Iris pigment epithelial cell (primary cell): ENCODE measurements at places on chromosomes 7 and 10.

DNA sequence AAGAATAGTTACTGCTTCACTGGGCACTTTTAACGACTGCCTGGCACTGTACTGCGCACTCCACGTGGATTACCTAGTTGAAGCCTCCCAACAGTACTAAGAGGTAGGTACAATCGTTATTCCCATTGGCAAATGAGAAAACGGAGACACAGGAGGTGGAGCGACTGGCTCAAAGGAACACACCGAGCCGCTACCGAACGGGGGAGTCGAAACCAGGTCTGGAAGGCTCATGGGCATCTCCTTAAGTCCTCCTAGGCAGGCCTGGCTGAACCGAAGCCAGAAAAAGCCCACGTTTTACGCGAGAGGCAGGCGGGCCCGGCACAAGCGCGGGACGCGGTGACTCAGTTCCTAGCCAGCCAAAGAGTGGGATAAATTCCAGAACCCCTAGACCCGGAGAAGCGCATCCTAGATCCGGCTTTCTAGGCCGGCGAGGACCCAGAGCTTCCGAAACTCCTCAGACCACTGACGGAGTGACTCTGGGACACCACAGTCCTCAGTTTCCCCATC, 472 bp downstream of the PDAP1 start:
- peak; percentile 84 for DNase-seq

DNA sequence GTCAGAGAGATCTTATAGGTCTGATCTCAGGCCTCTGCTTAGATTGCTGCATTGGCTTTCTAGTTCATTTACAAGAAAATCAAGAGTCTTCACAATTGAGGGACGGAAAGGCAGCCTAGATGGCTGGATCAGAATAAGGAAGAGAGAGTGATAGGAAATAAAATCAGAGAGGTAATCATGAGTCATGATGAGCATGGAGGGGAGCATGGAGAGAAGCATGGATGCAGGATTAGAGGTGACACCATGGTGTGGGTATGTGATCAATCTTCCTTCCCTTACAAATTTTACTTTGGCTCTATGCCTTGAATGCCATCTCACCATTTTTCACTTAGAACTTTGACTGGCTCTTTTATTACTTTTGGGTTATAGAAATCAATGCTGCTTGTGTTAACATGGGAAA, 1.4 kb downstream of the BCCIP start:
- DNase-seq = peak; percentile 36

DNA sequence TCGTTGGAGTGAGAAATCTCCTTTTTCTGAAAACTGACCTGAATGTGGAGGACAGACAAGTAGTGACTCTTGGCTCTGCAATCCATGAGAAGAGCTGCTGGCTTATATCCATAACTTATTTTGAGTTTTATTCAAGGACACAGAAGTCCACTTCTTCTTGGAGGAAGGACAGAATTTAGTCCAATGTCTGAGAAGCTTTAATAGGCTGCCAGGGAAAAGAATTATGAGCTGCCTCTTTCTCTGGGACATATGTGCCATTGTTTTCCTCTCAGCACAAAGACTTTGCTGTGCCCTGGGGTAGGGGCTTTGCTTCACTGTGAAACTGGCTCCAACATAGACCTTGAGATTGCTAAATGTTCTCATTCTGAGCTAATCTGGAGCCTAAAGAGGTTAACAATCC, 20.5 kb upstream of the AOC1 start:
- no peak for DNase-seq

- no peak for DNase-seq
Observed at GRCh38 chr7:134947329-134947728, 39.0 kb upstream of the AGBL3 start.

DNA sequence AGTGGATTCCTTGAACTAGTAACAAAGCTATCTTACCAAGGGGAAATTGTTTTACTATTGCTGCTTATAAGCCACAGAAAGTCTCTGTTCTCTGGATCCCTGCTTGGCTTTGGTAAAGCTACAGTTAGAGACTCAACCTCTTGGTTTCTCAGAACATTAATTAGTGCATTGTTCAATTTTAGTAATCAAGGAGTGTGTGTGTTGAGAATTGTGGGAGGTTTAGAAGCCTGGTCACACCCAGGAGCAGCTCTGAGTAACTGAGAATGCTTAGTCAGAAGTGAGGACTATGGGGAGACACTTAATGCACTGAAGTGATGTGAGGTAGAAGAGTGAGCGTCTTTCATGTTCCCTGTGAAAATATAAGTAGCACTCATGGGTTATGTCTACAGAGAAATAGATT, 8.2 kb upstream of the ACTA2 start:
- DNase-seq = no peak

- no peak for DNase-seq
Observed at GRCh38 chr10:88138319-88138848, 275.0 kb downstream of the PTEN start.

DNA sequence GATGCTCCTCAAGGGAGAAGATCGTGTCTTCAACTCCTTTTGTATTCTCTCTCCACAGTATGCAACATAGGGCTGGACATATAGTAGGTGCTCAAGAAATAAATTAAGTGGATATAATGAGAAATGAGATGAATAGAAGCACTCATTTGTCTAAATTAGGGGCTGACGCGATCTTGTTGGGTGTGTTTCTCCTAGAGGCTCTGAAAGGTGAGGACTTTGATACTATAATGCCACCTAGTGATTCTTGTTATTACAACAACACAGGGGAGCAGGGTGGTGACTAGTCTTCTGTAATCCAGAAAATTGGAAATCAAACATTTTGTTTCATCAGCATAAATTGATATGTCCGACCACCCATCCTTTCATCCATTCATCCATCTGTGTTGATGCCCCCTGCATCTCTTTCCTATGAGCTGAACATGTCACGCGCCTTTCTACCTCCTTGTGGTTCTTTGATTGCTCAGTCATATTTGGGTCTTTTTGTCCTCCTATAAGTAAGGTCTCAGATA, 3.5 kb upstream of the CFAP58 start:
- DNase-seq = peak; percentile 81

- DNase-seq = no peak
Observed at GRCh38 chr7:11681461-11681860, 150.5 kb downstream of the THSD7A start.

DNA sequence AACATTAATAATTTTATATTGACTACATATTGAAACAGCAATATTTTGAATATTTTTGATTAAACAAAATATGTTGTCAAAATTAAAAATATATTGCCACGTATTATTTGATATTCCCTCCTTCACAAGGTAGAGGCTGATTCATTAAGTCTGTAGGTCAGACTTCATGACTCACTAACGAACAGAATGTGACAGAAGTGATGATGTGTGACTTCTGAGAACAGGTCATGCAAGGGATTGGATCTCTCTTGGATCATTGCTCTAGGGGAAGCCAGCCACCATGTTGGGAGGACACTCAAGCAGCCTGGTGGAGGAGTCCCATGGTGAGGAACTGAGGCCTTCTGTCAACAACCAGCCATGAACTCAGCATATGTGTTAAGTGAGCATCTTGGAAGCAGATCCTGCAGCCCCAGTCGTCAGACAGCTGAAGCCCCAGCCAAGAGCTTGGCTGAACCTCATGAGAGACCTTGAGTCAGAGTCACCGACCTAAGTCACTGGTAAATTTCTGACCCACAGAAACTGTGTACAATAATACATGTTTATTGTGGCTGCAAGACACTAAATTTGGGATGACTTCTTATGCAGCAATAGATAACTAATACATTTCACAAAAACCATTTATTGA, 66.6 kb downstream of the HTR5A start:
- no peak for DNase-seq

- peak; percentile 94 for DNase-seq
Observed at GRCh38 chr7:92634924-92635519, 44.8 kb upstream of the FAM133B start.

GRCh38 chr7:18570441-18570840, 74.9 kb downstream of the HDAC9 start:
- DNase-seq = no peak

GRCh38 chr7:149742075-149742701, 31.2 kb downstream of the ZNF467 start:
- peak; percentile 37 for DNase-seq

DNA sequence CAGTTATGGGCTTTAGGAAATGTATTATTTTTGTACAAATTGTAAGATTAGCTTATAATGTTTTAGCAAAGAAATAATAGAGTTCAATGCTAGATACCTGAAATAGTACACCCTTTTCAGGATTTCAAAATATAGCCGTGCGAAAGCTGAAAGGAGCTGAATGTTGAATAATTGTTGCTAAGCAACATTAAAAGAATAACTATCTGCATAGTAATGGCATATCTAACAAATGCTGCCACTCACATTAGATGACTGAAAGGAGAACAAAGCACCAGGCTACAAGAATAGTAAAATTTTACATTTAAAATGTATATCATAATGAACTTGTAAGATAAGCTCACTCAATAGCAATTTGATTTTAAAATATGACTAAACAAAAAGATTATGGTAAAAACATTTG, 82.5 kb downstream of the SDHAF3 start:
- no peak for DNase-seq

- peak; percentile 32 for DNase-seq
Observed at GRCh38 chr7:40843338-40843985, 708.7 kb downstream of the SUGCT start.

DNA sequence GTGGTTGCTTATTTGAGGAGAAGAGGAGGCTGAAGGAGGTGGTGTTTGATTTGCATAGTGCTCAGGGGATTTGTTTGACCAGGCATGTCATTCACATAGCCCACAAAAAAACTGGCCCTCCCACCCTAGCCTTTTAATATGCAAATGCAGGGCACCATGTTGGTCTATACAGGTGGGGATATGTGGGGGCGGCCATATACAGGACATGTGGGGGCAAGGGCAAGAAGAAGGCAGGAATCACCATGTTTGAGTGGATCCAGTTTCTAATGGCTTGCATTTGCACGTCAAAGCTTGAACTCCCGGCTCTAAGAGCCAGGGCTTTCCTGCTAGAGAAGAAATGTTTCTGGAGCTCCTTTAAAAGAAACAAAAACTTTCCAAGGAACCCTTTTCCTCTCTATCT, 541.0 kb downstream of the ZWINT start:
- no peak for DNase-seq

- DNase-seq = no peak
Observed at GRCh38 chr10:34940436-34940835, 125.3 kb upstream of the PARD3 start.

DNA sequence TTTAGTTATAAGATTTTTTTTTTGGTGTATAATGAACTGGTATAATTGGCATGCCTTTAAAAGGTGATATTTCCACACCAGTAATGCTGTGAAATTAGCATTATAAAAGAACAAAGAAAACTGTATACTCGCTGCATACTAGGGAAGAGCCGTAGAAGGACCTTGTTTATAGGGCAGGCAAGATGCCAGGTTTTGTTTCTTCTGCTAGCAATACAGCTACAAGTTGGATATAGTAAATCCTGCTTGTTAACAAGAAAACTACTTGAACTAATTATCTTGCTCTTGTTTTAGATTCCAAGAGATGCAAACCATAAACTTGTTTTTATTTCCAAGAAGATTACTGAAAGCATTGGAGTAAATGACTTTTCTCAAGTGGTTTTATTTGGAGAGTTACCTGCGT, 1.9 kb downstream of the DNAH11 start:
- DNase-seq = peak; percentile 21

GRCh38 chr10:11225935-11226334, 208.3 kb downstream of the CELF2 start:
- DNase-seq = no peak

DNA sequence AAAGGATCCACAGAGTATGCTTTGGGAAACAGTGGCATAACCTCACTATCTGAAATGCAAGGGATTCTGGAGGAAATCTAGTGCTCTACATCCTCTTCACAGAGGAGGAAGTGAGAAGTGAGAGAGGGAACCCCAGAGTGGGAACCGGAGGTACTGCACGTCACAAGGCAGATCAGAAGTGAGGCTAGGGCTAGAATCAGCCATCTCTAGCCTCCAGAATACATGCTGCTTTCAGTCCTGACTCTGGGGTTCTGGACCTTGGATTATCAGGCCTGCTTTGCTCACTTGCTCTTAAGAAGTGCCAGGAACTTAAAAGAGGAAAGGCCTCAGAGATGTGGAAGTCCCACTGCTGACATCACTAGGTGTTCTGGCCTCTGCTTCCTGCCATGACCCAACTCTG, 25.7 kb downstream of the ZNF503 start:
- no peak for DNase-seq

- no peak for DNase-seq
Observed at GRCh38 chr7:55343860-55344606, 21.1 kb upstream of the LANCL2 start.

DNA sequence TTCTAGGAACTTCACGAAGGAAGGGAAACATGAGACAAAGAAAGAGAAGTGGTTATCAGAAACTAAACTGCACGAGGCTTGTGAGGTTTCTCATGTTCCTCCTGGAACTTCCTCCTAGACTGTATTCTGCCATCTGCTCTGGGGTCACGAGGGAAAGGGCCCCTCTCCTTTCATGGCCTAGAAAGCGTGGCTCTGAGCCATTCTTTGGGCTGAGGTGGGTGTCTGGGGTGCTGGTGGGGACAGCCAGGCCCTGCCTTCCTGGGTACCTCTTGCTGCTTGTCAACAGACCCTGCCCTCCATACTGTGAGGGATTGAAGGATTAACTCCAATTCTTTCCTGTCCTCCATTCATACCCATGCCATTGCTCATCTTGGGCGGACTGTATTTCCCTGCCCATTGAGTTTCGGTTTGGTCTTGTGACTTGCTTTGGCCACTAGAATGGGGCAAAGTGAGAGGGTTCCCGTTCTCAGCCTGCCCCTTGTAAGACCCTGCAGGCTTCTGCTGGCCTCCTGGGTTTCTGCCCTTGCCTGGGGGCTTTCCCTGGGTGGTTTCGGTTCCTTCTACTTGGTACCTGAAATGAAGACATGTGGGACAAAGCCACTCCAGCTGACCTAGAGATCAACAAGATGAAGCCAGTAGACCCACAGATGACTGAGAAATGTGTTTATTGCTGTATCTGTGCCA, 14.9 kb upstream of the GIMAP8 start:
- DNase-seq = no peak

- DNase-seq = peak; percentile 49
Observed at GRCh38 chr10:52319926-52320325, 5.8 kb downstream of the DKK1 start.

DNA sequence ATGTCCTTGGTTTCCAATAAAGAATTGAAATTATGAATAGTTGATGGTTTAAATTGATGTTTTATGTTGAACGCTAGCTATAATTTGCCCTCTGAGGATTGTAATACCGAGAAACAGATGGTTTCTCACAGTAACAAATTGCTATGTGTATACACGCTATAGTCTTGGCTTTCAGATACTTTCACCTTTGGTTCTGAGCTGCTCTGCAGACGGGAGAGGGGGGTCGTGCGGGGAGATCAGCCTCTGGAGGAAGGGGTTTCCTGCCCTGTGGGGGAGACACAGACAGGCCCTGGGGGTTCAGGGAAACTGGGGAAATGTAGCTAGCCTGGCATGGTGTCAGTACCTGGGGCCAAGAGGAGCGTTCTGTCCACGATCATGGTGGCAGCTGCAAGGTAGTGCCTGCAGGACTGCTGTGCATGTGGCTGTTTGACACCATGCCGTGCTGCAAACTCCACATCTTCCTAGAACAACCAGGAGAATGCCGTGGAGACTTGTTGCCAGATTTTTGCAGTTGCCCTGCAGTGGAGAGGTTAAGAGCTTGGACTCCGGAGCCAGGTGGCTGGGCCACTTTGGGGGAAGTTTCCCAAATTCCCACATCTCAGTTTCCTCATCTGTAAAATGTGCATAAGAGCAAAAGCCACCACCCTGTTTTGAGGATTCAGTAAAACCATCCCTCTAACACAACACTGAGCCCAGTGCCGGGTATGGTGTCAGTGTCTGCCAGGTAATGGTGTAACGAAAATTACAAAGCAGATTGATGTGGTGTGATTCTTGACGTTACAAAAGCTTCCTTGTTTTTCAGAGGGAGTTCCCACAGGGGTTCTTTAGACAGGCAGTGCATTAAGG, 167.9 kb downstream of the CUX1 start:
- DNase-seq = no peak
